PC-9 (cell line): ENCODE measurements at places on chromosomes 5 and 9.

- DNase-seq: no peak
- H3K27me3 ChIP-seq: no peaks in the 10 kb centered on the region
- no peaks in the 10 kb centered on the region for H3K4me1 ChIP-seq
- no peaks in the 10 kb centered on the region for H3K36me3 ChIP-seq
- H3K27ac ChIP-seq: no peak overlapping the region
- H3K4me3 ChIP-seq: no peak overlapping the region
Observed at GRCh38 chr5:74083096-74083791, 457.2 kb downstream of the ARHGEF28 start.

- no peaks in the 10 kb centered on the region for H3K27me3 ChIP-seq
- no peaks in the 10 kb centered on the region for H3K4me1 ChIP-seq
- DNase-seq: no peak
- no peak overlapping the region for H3K27ac ChIP-seq
- no peaks in the 10 kb centered on the region for H3K36me3 ChIP-seq
Observed at GRCh38 chr5:42267091-42267490, 156.1 kb upstream of the GHR start.

GRCh38 chr9:126516936-126517832, 96.5 kb upstream of the LMX1B start:
- H3K4me3 ChIP-seq: peak overlapping the region; percentile 36; the same call in 1 of the 2 replicates
- peaks cover 58% of the 10 kb centered on the region for H3K27me3 ChIP-seq
- no peaks in the 10 kb centered on the region for H3K4me1 ChIP-seq
- no peaks in the 10 kb centered on the region for H3K36me3 ChIP-seq
- no peak overlapping the region for H3K27ac ChIP-seq

DNA sequence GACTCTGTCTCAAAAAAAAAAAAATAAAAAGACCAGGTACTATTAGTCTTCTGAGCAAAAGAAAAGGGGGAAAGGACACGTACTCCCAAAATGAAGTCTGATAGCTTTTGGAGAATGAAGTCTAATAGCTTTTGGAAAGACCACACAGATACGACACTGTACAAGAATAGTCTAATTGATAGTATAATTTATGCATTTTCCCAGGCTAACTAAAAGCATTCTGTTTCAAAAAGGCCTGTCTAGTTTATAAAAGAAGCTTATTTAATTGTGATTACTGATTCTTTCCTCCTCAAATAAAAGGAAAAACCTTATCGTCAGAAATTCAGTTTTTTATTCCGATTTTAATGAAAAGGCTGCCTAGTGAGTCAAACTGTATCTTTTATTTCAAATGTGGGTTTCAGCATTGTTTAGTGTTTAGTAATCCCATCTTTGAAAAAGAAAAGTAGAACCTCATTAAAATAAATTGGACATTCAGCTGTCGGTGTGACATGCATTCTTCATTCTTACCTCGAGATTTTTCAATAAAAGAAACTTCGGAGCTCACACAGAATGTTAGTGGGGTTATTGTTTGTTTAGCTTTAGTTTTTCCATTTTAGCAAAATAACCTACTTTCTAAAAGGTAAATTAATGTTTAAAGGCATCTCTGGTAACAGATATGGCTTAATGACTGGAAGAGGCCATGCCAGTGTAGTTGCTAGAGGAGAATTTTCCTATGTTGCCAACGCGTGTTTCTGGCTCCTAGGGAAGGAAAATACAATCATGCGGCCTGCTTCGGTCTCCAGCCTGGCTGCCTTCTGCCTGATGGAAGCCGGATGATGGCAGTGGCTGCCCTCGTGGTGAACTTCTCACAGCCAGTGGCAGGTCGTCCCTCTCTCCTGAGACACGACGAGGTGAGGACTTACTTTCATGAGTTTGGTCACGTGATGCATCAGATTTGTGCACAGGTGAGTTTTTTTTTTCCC, 70.0 kb downstream of the NLN start:
- no peak for DNase-seq
- no peaks in the 10 kb centered on the region for H3K27me3 ChIP-seq
- no peaks in the 10 kb centered on the region for H3K4me1 ChIP-seq
- H3K27ac ChIP-seq: no peak overlapping the region
- H3K36me3 ChIP-seq: 0 out of 2 replicates have a peak, but pooled peaks cover 4% of the 10 kb centered on the region
